Prostate gland (tissue), 2 donors: ENCODE measurements at places on chromosomes 2 and 18.

DNA sequence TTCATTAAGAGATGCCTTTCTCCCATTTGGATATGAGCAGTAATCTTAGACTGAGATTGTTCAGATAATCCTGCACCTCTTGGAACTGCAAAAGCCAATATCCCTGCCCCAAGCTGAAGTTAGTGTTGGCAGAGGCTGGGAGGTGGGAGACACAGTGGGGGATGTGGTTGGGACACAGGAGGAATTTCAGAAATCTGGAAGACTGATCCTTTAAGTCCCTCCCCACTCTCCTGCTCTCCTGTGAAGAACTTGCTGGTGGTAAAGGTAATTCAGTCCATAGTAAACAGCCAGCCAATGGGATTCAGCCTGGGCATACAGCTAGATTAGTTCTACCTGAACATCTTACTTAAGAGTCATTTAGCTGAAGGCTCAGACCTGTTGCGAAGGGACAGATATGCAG is 50.0 kb upstream of the TMEM178A start:
- DNase-seq = no peak

- DNase-seq = no peak
Observed at GRCh38 chr18:7604361-7604760, 37.2 kb downstream of the PTPRM start.

GRCh38 chr2:37633234-37633633 is 38.2 kb downstream of the CDC42EP3 start:
- DNase-seq = no peak

GRCh38 chr18:50961974-50962373 is 5.9 kb upstream of the ELAC1 start:
- no peak for DNase-seq

GRCh38 chr2:4909346-4910009 is 782.7 kb upstream of the SOX11 start:
- DNase-seq = no peak

- DNase-seq = no peak
Observed at GRCh38 chr2:224968051-224968450, 74.2 kb downstream of the DOCK10 start.

DNA sequence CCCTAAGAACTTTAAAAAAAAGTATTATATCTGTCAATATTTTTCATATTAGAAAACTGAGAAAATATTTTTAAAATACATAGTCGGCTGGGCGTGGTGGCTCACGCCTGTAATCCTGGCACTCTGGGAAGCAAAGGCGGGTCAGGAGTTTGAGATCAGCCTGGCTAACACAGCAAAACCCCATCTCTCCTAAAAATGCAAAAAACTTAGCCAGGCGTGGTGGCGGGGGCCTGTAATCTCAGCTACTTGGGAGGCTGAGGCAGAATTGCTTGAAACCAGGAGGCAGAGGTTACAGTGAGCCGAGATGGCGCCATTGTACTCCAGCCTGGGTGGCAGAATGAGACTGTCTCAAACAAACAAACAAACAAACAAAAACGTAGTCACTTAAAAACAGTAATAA is 5.1 kb upstream of the KCMF1 start:
- no peak for DNase-seq

GRCh38 chr18:25425024-25425423 is 73.1 kb upstream of the ZNF521 start:
- DNase-seq = no peak

GRCh38 chr2:234863043-234863934 is 88.5 kb upstream of the SH3BP4 start:
- peak; percentile 64 for DNase-seq

DNA sequence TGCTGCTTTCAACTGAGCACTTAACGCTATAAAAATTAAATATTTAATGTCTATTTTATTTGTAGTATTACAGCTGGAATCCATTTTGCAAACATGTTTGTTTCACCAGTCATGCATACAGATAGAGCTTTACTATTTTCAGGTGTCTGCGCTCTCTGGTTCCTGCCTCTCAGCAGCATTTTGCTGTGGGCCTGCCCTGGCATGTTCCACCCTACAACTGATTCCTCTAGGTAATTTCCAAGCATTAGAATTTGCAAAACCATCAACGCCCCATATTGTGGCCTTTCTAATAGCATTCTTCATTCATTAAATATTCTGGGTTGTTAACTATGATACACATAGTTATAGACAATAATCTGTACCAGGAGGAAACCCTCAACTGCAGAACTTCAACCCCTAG is 266.4 kb upstream of the DLGAP1 start:
- DNase-seq = no peak

DNA sequence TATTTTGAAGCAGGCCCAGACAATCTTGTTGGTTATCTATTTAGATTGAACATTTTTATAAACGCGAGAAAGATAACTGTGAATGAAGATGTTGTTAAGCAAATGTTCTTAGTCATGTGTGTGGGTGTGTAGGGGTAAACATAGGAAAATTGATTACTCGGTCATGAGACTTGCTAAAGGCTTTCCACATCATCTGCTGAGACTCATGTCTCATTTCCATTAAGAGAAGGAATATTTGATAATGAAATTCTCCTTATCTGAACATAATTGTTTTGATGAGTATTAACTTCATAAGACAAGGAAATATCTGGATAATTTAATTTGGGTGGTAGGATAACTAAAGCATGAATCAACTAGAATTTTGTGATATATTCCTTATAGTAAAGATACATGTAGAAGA is 19.7 kb downstream of the CCDC102B start:
- no peak for DNase-seq
